ENCODE measurements at places on chromosomes 4 and X.

GRCh38 chr4:72786401-72786990, 217.5 kb upstream of the ADAMTS3 start:
- DNase-seq: no peak

GRCh38 chrX:48696909-48697727, 584 bp downstream of the SUV39H1 start:
- no peak for DNase-seq

DNA sequence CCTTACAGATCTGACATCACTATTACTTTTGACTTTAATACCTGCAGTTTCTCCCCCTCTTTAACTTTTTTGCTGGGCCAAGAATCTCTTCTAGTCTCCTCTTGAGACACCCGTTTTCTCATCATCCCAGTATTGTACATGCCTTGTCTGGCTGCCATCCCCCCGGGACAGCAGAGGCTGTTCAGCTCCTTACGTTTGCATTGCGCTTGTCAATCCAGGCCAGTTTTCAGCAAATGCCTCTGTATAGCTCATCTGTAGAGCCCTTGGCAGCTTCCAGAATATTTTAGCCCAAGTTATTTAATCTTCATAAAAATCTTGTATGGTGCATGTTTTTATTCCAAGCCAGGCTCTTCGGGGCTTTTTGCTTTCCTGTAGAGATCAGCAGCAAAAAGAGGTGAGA, 22.3 kb upstream of the HOPX start:
- no peak for DNase-seq

DNA sequence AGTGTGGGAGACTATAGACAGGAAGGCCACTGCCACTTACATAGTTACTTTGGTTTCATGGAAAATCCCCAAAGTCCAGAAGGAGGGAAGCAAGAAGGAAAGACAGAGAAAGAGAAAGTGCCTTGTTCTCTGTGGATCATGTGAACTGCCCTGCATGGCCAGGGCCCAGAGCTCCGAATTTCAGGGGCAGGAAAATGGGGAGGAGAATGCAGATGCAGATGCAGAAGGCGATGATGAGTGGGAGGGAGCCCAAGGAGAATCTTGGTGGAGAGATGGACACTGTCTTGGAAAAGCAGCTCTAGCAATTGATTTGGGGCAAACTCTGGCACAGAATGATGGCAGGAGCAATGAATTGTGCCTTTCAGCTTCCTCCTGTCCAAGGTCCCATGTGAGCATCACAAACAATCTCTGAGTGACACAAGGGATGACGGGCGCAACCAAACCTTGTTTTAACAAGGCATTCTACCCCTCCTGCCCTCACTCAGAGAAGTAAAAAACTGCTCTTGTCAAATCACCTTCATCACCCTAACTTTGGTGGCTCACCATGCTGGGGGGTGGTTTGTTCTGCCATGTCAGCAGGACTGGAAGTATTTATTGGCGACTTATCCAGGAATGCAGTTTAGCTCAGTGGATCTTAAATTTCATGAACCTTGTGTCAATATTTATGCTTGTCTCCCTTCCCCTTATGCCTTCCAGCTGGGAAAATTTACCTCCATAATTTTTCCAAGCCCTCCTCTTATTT, 53.5 kb downstream of the TSC22D3 start:
- no peak for DNase-seq

GRCh38 chr4:44651425-44651824, at the start of gene YIPF7:
TSS of gene YIPF7 (minus strand) at chr4:44651625. CDS start at chr4:44650100, 1,525 bp downstream.
- no peak for DNase-seq

- DNase-seq: no peak
Observed at GRCh38 chr4:20253735-20254409, 2.2 kb downstream of the SLIT2 start.

GRCh38 chr4:52234561-52235440, 183.7 kb downstream of the SPATA18 start:
- no peak for DNase-seq

- DNase-seq: no peak
Observed at GRCh38 chr4:74368596-74368995, 3.7 kb downstream of the EREG start.

DNA sequence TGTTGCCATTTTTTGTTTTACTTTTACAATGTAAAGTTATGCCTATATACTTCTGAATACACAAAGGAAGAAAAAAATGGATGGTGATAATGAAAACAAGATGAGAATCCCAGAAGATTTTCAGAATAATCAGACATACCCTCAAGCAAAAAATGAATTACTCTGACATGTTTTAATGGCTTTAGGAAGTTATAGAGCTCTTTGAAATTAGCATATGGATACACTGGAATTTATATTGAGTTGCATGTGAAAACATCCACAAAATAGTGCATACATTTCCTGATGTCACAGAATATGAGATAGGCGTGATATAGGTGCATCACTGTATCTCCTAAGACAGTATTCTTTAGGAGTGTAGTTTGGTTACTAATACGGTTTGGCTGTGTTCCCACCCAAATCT, 351.3 kb downstream of the SLC7A11 start:
- DNase-seq: no peak

DNA sequence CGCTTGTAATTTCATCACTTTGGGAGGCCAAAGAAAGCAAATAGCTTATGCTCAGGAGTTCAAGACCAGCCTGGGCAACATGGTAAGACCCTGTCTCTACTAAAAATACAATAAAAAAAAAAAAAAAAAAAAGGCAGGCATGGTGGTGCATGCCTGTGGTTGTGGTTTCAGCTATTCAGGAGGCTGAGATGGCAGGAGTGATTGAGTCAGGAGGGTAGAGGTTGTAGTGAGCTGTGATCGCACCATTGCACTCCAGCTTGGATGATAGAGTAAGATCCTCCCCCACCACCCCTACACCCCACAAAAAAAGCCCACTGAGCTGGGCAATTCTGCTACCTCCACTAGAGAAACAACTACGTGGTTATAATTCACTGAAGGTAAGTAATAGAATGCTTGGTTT, 118.8 kb upstream of the PCDH18 start:
- no peak for DNase-seq

- no peak for DNase-seq
Observed at GRCh38 chr4:159303435-159303834, 200.6 kb downstream of the RAPGEF2 start.

DNA sequence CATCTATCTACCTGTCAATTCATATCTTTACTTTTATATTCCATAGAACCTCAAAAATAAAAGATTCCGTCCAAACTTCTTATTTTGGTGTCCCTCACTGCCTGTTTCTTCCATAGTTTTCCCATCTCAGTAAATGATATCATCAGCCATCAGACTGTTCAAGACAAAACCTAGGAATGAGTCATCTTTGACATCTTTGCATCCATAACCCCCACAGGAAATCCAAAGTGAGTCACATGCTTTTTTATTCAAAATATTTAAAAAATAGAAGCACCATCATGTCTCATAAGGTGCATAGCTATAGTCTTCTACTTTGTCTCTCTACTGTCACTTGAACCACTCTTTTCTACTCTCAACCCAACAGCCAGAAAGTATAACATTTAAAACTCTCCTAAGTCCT, 29.9 kb upstream of the CXXC4 start:
- no peak for DNase-seq

DNA sequence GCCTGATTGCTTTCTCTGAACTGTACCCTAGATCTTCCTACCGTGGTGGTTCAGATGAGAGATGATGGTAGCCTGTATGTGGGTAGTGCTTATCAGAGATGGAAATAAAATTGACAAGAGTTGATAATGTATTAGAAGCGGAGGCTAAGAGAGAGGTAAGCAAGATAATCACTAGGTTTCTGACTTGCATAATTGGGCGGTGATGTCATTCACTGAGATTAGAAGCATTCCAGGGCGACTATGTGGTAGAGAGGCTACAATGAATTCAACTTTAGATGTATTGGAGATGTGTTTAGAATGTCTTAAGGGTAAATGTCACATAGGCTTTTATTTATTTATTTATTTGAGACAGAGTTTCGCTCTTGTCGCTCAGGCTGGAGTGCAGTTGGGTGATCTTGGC, 415 bp upstream of the TENM3 start:
- DNase-seq: no peak

DNA sequence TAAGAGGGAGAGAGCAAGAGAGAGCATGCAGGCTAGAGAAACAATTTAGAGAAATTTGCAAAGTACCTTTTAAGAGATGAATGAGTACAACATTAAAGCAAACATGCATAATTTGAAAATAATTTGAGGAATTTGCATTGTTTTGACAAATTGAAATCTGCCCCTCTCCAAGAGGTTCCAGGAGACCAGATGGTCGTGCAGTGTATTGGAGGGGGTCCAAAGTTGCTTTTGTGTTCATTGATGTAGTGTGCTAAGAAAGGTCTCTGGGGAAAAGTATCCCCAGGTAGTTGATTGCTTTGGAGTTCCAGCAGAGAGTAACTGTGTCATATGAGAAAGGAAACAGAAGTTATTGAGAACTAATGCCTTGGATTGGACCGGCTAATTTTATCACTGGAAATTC, 635.0 kb upstream of the TENM3 start:
- no peak for DNase-seq

- no peak for DNase-seq
Observed at GRCh38 chr4:10381146-10381545, 76.1 kb downstream of the ZNF518B start.

GRCh38 chr4:75547647-75548387, 8.0 kb upstream of the ODAPH start:
- peak; percentile 44 for DNase-seq

DNA sequence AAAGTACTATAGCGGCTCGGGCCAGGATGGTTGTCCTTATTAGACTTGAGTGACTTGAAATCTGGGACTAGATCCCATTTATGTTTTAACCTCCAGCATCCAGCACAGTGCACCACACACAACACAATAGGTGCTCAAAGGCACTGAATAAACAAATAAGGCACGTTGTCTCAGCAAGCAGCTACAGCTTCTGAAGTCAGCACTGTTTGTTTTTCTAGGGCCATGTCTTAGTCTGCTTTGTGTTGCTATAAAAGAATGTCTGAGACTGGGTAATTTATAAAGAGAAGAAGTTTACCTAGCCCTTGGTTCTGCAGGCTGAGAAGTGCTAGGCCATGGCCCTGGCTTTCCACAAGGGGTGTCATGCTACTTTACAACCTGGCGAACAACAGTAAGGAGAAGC, 102.1 kb upstream of the LNX1 start:
- DNase-seq: no peak

DNA sequence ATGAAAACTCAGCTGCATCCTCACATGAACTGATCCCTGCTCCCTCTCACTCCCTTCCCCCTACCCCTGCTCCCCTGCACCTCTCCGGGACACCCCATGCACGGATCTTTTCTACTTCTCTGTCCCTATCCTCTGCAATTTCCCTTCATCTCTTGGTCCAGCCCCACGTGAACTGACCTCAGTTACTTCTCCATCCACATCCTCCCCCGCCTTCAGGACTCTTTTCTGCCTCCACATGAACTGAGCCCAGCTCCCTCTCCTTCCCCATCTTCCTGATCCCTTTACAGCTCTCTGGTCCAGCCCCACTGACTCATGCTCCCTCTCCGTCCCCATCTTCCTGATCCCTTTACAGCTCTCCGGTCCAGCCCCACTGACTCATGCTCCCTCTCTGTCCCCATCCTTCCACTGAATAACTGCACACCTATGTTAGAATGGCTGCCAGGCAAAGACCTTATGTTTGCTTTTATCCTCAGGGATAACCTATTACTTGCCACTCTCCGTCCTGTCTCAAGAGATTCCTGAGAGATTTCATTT, 5.6 kb downstream of the CETN2 start:
- no peak for DNase-seq

DNA sequence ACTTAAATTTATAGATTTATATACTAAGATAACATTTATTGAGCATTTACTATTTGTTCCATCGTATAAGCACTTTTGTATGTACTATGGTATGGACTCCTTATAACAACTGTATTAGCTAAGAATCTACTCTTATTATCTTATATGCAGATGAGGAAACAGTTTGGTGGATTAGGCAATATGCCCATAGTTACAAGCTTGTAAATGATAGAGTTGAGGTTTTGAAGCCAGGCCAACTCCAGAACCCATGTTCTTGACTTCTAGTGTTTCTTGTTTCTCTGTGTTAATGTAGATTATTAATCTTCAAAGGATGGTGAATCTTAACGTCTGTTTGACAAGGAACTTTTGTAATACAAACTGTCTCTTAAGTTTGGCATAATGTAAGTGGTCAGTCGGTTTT, 71.3 kb downstream of the STIM2 start:
- DNase-seq: no peak

GRCh38 chr4:129359461-129359860, 263.5 kb downstream of the C4orf33 start:
- no peak for DNase-seq

DNA sequence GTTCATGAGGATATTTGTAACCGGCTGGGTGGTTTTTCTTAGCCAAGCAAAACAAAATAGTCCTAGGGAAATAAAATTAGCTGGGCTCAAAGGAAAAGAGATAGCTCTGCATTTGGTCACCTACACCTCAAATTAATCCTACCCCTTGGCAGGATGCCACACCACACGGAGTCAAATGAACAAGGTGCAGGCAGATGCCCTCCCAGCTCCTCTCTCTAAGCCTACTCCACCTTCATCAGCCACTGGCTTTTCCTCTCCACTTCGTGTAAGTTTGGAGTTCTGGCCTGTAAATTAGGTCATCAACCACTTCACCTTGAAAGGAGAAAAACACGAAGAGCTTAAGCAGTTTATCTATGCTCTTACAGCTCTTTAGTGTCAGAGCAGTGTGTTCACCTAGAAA, 1.4 kb downstream of the DDIT4L start:
- no peak for DNase-seq

GRCh38 chrX:42384956-42385355, 393.0 kb downstream of the PPP1R2C start:
- DNase-seq: no peak

DNA sequence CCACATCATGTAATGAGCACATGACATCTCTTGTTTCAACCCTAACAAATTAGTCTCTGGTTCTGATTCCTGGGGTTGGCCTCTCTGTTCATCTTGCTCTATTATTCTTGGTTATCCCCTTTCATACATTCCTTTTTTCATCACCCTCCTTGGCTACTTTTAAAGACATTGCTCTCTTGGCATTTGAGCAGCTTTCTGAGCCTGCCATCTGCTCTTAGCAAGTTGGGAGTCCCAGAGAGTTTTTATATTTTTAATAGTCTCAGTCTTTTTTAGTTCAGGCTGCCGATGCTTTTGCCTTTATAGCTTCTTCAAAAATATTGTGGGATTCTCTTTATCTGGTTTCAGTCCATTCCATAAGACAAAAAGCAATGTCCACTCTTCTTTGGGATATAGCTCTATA, 1270.9 kb downstream of the ADGRL3 start:
- no peak for DNase-seq

DNA sequence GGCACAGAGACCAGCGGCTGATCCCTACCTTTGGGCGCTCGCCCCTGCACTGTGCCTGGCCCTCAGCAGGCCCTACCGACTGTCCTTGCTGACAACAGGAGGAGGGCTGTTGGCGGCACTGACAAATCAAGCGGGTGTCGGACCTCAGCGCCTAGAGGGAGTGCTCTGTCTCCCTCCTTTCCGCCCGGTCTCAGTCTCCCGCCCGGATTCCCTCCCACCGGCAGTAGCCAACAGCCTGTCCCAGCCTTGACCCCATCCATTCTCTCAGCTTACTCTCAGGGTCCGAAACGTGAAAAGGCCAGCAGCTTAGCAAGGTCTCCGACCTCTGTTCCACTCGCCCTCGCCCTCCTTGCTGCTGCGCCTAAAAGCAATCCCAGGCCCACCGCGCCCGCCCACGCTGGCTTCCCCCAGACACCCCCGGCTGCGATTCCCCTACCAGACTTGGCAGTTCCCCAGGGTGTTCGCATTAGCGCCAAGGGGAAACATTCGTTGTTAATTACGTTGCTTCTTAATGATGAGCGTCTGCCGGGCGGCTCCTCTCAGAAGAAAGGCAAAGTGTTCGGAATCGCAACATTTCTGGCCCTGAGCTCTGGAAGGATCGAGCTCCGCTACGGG, 96.2 kb downstream of the SOWAHB start:
- DNase-seq: no peak
